ENCODE measurements at places on chromosomes 3 and 15. TPM values are rescaled to one million over a fixed set of nuclear protein-coding genes. Genes with fewer than 3 reads are reported as not detected.

Gene GPR62
- not detected for total RNA-seq

Gene RTP1
- total RNA-seq, result 5.1 TPM

Gene SYNPR
- total RNA-seq, result 0.24 TPM

Gene ITIH1
- not detected for total RNA-seq

Gene CD200
- total RNA-seq, result 49.4 TPM

Gene DAZL
- 2.4 TPM for total RNA-seq

Gene GATM
- total RNA-seq, result 23.8 TPM

Gene HES1
- total RNA-seq, result 49.4 TPM

Gene GNB4
- total RNA-seq, result 56.1 TPM

Gene RETNLB
- not detected for total RNA-seq

Gene MESP2
- total RNA-seq, result 2.0 TPM

DNA sequence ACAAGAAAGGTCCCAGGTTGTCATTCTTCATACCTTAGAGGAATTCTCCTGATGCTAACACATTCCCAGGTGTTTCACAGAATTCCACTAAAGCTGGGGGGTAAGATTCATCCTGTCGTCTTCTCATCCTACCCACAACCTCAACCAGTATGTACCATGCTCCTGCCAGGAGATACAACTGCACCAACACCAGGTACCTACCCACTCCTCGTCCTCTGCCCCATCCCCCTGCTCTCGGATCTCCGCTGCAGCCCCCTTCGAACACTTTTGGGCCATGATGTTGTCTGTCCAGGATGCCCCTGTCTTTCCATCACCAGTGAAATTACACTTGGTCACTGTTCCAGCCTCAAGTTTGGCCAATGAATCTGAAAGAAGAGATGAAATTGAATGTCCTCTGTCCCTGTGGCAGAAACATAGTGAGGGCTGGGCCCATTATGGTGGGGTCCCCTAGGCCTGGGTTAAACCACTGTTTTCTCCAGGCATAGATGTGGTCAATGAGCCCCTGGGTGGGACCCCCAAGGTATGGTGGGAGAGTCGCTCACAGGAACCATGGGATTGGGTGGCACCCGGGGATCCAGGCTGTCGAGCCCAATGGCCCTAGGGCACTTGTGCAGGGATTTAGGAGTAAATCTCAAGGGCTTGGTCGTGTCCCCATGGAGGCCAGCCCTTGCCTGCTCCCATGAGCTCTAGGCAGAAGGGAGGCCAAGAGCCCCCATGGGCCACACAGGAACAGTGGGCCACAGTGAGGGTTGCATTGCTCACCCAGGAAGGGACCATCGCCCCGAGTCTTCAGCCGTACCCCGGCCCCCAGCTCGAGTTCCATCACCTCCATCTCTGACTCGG is 9.4 kb upstream of the AP3S2 start:
- no peak for DNase-seq

DNA sequence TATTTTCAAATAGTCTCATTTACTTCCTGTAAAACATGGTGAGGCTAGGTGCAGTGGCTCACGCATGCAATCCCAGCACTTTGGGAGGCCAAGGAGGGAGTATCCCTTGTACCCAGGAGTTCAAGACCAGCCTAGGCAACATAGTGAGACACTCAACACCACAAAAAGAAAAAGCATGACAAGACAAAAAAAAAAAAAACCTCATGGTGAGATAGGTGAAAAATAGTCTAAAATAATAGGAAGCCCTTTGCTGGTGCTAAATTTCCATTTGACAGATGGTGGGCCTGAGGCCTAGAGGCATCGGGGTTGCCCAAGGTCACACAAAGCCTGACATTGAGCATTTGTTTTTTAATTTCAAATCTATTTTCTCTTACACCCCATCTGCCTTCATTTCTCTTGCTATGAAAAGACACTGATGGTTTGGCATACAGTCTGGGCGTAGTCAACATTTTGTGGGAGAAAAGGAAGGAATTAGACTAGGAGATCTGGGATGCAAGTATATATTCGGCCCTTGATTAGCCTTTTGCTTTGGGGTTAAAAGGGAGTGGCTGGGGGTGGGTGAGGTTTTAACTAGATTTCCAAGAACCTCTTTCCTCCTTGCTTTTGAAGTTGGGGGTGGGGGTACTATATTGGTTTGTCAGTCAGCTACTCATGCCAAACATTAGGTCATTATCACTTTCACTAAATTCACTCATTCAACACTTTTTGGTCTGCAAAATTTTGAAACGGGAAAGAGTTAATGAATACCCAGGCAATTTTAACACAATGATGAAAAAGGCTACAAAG is 11.3 kb downstream of the RAB8B start:
- no peak for DNase-seq

DNA sequence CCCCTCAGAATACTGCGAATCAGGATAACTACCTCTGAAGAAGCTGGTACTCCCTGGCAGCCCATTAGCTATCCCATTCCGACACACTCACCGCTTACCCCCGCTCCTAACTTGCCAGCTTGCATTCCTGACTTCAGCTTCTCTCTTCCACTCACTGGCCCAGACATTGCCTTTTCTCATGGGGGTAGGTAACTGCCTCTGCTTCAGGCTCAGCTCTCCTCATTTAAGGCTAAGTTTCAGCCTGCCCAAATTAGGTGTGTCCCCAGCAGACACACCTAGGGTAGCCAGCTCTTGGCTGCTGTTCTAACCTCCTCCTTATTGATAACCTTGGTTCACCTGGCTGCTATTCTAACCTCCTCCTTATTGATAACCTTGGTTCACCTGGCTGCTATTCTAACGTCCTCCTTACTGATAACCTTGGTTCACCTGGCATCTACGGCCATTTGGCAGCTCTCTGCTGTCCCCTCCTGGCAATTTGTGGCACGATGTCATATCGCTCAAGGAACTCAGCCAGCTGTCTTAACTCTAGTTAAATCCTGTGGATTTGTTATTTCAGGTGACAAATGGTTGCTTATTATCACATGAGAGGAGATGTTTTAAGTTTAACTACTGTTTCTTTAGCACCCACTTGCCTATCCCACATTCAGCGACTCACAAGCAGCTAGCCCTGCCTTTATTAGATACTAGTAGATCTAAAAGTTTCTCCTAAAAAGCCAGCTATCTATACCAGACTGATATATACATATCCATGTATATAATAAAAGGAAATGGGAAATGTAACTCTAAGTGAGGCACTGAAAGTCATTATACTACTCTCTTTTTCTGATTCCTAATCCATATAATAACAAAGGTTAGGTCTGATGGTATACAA is 106.5 kb upstream of the ACP3 start:
- no peak for DNase-seq

DNA sequence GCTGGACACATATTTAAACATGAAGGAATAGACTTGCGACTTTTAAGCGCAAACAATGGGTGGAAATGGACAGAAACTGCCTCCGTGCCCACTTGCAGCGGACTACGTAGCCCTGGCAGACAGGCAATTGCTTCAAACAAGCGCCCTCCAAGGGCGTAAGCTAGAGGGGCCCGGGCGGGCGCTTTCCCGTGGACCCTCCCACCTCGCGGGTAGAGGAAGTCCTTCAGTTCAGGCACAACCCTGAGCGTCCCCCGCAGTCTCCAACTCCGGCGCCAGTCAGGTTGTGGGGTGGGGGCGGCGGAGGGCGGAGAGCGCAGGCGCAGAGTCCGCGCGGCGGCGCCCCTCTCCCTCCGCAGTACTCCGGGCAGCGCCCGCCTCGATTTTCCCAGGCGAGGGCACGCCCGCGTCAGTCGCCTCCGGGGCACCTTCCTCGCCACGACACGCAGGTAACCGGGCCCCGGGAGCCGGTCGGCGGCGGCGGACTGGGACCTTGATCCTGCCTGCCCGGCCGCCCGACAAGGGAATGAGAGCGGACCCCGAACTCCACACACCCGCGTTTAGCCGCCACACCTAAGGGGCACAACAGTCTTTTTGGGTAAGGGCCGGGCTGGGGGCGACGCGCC is at the start of gene SLC35G2:
TSS of gene SLC35G2 (plus strand) at position 358 of the 623 bp plus-strand sequence. CDS start 35,335 bp downstream, outside the sequence.
- DNase-seq, result peak; percentile 89

- no peak for DNase-seq
Measured at GRCh38 chr3:3951501-3951900, 152.3 kb downstream of the LRRN1 start.

DNA sequence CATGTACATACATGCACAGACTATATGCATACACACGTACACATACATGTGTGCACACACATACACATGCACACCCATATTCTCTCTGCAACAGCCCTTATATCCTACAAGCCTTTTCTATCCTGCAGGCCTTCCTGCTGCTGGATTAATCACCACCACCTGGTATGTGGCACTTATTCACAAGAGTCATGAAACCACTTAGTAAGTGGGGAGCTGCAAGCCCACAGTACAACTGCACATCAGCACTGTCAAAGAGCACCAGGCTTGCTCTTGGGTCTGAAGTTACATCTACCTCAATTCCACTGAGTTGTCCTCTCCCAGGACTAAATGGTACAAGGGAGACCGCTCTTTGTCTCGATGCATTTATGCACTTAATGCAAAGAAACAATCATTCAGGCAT is 233.2 kb downstream of the KLF13 start:
- DNase-seq, result no peak

- DNase-seq, result no peak
Measured at GRCh38 chr3:125965505-125965904, 3.5 kb upstream of the ROPN1B start.

DNA sequence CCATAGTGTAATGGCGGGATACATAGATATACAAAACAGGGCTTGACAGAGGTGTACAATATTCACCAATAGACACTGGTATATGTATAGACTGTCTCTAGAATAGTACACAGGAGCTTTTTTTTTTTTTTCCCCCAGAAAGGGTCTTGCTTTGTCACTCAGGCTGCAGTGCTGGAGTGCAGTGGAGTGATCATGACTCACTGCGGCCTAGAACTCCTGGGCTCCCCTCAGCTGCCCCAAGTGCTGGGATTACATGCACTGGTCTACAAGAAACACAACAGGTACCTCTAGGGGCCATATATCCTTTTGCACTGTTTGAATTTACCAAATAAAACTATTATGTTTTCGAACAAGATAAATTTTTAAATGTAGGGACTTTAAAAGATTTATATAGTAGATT is 12.3 kb downstream of the RHOA start:
- DNase-seq, result no peak

DNA sequence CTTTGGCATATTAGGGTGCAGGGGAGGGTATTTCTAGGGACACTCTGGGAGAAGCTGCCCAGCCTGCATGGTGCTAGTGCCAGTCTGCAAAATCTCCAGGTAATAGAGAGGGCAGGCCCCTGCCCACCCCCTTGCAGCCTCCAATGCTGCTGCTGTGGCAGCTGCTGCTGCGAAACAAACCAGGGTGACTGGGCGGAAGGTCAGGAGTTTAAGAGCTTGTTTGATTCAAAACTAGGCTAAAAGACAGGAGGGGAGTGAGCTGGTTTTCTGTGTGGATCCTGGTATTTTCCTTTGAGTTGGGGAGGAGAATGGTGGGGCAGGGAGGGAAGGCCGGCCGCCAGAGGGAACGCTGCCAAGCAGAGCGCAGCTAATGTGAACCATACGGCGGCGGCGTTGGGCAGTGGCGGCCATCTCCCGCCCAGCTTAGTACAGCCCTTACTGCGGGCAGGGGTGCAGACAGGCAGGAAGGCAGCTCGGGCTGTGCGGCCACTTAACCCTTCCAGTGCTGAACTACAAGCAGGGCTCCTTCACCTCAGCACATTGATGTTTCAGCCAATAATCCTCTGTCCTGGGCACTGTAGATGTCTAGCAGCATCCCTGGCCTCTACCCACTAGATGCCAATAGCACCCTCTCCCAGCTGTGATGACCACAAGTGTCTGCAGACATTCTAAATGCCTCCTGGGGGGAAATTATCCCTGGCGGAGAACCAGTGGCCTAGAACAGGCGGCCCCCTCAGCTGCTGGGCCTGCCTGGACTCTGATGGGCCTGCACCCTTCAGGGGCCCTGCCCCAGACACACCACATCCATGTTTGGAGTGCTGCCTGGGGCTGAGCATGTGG is 125.7 kb downstream of the EEFSEC start:
- peak; percentile 80 for DNase-seq

DNA sequence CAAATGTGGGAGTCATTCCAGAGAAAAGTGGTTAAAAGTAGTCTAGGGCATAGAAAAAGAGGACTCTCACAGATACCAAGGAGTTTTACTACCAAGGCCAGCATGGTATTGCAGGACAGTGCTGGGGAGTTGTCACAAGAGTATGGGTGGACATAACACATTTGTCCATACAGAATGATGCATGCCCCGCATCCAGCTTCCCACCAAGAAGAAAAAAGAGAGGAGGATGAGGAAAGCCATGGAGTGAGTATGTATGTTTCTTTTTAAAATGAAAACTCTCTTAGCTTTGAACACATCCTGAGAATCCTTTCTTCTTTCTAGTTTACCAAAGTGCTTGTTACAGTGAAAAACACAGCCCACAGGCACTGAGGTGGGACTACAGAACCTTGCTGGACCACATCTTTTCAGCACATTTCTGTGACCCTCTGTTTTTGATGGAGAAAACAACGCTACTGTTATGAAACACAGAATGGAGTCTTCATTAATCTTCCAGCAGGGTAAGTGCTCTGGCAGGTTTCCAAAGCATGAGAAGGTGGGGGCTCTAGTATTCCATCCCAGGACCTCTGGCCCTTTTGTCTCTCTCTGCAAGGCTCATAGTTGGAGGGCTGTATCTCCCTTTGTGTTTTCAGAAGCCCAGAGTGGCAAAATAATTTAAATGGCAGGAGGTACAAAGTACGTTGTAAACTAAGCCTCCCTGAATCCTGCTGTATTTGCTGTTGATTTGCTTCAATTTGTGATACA is 12.7 kb downstream of the NR2E3 start:
- DNase-seq, result no peak

DNA sequence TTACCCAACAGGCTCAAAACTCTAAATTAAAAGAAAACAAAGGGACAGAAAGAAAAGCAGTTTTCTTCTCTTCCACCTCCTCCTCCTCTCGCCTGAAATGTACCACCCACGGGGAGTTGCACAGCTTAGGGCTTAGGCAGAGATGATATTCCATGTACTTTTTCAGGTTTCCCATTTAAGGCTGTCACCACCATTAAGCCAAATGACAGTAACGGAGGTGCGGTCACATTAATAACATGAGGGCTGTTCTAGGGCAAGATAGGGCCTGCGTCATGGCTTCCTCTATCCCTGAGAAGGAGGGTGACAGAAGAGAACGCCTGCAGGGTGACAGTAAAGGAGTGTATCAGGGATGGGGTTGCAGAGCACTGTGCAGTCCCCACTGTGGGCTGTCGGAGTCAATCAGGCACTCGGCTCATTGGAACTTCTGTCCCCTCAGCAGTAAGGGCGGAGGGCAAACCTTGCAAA is 51.7 kb upstream of the TJP1 start:
- no peak for DNase-seq

- DNase-seq, result no peak
Measured at GRCh38 chr15:72456684-72457083, 17.4 kb upstream of the ARIH1 start.
